ENCODE measurements at places on chromosomes 4 and X.
A peak's percentile ranks its signal among the peaks of the same experiment; 100 is the strongest.

GRCh38 chrX:139798701-139799100, 90.7 kb upstream of the MCF2 start:
- DNase-seq = no peak

- DNase-seq = no peak
These were observed 64.3 kb upstream of the EMCN start for GRCh38 chr4:100582146-100582545.

GRCh38 chr4:158384414-158384813, 137.3 kb upstream of the RXFP1 start:
- no peak for DNase-seq

DNA sequence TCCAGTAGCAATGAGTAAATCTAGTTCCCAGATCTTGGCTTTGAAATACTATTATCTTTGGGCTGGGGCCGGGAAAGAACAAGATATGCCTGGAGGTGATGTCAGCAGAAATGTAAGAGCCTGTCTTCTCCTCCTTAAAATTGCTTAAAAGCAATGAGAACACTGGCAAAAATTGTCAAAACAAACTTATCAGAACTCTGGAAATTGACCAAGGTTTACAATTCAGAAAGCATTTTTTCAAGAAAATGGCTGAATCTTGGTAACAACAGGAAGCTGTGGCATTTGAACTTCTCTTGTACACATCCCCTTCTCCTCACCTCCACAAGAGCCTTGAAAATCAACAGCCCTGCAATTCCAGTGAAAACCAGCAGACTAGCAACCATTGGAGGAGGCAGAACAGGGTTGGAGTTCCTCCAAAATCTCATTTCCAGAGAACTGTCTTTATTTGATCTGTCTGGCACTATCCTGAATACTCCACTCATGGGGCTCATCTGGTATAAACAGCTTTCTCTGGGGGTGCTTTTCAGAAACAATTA, 13.5 kb downstream of the TIMP1 start:
- DNase-seq = no peak

DNA sequence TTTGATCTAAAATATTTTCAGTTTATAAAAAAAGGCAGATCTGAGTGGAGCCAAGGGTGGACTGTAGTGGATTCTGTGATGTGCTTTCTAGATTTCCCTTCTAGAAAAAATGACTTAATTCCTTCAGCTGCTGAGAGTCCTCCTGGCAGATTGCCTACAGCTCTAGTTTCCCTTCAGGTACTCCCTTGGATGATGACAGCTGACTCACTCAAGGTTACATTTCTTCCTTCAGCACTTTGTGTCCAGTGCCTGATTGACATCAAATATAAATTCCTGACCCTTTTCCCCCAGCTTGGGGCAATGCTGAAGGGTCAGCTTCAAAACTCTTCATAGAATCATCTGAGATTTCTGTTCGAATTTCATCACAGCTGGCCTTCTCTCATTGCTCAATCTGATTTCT, 161.7 kb downstream of the EMCN start:
- DNase-seq = no peak

DNA sequence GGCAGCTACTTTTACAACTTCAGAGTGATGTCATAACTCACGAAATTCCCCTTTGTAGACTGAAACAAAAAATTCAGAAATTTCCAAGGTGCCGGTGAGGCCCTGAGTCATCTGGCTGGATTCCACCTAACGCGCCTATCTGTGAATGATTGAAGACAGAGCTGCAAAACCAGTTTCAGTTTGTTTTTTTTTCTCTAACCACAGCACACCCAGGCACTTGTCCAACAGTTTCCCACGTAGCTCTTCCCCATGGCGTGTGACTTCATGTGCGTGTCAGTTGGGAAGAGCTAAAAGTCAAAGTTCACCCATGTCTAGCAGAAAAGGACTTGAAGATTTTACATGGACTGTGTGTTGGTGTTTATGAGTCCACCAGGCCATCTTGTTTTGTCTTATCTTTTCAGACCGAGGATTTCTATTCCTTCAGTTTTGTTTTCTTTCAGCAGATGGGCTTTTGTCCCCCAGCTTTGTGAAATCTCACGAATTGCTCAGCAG, 16.4 kb downstream of the TCEANC start:
- peak; percentile 61 for DNase-seq

- peak; percentile 42 for DNase-seq
These were observed 23.6 kb upstream of the YTHDC1 start for GRCh38 chr4:68373513-68373912.

All from mucosa of descending colon (tissue), 3 donors.